ENCODE measurements at places on chromosomes 7 and 10.
A peak's percentile ranks its signal among the peaks of the same experiment; 100 is the strongest.

DNA sequence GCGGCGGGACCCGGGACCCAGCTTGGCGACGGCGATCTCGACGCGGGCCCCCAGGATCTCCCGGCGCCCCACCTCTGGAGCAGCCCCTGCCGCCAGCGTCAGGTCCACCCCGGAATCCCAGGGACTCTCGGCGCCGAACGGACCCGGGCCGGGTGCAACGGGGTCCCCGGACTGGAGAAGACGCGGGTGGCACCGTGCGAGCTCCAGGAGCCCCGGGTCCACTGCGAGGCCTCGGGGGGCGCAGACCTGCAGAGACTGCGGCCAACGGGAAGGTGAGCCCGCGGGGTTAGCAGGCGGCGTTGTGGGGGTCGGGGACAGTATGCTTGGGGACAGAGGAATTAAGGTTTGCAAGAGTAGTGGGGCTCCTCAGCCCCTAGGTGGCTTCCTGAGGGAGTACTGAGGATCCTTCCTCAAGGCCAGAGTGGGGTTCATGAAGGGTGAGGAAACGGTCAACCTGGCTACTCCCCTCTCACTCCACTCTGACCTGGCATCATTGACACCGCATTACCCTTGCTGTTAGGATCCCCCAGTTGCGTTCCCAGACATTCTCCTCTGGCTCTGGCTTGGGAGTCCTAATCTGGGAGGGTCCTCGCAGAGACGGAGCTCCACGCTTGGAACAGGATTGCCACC is 353 bp downstream of the EPHB6 start:
- DNase-seq: no peak

- DNase-seq: no peak
Observed at GRCh38 chr7:77606562-77606961, 69.5 kb downstream of the PTPN12 start.

GRCh38 chr10:99325281-99325680 is 3.9 kb upstream of the CNNM1 start:
- no peak for DNase-seq

GRCh38 chr10:103491729-103492364 is 1.7 kb upstream of the NEURL1 start:
- DNase-seq: no peak

- no peak for DNase-seq
Observed at GRCh38 chr10:117239051-117239450, 1.9 kb upstream of the SLC18A2 start.

DNA sequence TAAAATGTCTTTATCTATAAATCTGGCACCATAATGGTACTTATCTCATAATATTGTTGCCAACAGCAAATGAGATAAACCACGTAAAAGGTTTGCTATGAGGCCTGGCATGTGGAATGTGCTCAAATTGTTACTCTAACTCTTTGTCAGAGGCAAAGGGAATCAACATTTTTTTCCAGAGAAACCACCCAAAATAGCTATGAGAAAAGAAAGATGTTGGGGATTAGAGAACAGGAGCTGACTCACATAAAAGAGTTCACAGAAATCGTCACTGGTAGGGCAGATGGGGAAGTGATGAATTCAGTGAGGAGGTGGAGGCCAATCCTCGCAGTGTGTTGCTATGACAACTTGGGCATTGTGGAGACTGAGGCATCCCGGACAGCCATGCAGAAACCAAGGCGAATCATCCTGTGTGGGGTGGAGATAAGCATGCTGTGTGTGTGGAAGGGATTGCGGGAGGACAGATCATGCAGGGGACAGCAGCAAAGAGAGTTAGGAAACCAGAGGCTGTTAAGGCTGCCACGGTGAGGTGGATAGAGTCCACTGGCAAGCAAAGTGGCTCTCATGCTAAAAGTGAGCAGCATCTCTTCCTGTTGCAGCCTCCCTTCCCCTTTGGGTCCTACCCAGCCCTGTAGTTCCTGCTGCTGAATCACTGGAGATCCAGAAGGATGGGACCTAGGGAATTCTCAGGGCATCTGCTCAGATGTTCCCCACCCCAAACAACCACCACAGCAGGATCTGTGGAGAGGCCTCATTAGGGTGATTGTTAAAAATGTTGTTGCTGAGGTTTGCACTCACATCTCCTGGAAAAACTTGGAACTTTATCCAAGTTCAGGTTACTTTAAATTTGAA is 103.9 kb downstream of the CUBN start:
- DNase-seq: peak; percentile 84

- DNase-seq: no peak
Observed at GRCh38 chr7:155653803-155654202, 9.3 kb downstream of the RBM33 start.

DNA sequence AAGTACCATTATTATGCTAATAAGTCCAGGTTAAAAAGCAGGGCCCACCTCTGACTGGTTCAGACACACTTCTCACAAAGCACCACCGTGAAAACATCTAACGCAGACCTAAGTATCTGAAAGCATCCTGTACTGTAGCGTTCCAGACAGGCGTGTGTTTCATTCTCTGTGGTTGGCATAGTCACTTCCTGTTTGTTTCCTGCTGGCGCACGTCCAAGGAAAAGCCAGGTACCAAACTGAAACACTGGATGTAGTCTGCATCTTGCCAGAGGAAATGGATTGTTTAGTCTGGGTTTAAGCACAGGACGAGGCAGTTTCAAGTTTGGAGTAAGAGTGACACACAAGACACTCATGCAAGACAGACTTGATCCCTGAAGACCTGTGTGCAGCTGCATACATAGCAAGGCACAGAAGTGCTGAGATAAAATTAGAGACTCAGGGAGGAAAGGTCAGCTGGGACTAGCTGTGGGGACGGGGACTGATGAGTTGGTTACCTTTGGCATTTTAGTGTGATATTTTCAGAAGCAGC is 23.3 kb downstream of the BPGM start:
- peak; percentile 82 for DNase-seq

DNA sequence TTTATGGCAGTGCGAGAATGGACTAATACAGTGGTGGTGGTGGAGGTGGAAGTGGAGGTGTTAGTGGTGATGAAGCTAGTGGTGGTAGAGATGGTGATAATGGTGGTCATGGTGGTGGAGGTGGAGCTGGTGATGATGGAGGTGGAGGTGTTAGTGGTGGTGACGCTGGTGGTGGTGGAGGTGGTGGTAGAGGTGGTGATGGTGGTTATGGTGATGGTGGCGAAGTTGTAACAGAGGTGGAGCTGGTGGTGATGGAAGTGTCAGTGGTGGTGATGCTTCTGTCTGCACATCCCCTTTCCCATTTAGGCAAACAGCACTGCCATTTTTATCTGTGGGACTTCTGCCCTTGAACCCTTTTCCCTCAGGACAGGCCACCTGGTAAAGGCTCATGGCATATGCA is 7.4 kb upstream of the PTPRN2 start:
- DNase-seq: no peak

DNA sequence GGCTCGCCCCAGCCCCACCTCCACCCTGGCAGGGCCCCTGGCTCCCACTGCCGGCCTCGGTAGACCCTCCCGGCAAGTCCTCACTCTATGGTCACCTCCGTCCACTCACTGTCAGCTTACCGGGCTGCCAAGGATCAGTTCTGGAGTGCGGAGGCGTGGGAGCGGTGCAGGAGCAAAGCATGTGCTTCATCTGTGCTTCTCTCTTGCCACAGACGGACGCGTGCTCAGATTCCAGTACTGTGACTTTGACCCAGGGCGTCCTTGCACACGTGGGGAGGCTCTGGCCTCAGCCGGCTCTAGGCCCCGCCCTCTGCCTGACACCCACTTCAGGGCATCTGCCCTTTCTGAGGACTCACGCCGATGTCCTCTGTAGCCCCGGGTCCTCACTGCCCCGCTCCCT is 547.5 kb upstream of the FOXK1 start:
- DNase-seq: no peak

DNA sequence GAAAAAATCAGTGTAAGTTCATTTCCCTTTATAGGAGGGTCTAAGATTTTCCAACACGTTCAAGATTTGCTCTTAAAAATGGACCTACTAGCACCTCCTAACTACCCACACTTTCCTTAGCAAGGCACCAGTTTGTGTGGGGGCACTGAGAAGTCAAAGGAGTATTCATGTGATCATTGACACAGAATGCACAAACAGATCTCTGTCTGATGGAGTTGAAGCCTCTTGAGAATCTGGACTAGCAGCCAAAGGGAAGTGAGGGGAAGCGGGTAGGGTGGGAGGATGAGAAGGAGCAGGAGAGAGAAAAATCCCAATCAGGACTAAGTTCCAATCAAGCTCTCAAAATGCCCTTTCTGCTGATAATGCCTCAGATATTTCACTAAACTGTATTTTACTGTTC is 4.1 kb downstream of the MMS19 start:
- no peak for DNase-seq

- DNase-seq: no peak
Observed at GRCh38 chr7:105613611-105614330, 32.5 kb upstream of the EFCAB10 start.

GRCh38 chr10:132481690-132482089 is 55.9 kb upstream of the INPP5A start:
- no peak for DNase-seq

DNA sequence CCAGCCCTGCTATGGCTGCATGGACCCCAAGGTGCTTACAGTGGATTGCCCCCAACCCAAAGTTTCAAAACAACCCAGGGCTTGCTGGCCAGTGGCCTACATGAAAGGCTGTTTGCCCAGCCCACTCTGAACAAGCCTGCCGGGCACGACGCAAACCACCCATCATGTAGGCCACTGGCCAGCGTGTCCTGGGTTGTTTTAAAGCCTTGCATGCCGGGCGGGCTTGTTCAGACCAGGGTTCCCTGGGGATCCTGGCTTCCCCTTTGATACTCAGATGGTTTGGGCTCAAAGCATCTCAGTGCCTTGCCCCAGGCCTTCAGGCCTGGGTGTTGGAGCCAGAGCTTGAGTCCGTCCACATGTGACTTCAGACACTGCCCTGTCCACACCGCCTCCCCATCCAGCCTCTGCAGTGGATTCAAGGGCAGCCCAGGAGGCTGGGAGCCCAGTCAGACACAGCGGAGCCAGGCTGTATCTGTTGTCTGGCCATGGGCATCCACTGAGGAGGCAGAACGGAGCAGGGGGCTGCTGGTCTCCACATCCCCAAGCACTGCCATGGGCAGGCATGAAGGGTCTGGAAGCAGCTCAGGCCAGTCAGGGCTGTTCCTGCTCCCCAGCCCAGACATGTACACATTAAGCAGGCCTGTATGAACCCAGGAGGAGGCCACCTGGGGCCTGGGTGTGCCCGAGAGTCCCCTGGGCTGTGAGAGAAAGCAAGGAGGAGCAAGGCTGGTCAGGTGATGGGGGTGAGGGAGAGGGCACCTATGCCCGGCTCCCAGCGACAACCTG is 4.0 kb upstream of the ADIRF start:
- DNase-seq: peak; percentile 2

DNA sequence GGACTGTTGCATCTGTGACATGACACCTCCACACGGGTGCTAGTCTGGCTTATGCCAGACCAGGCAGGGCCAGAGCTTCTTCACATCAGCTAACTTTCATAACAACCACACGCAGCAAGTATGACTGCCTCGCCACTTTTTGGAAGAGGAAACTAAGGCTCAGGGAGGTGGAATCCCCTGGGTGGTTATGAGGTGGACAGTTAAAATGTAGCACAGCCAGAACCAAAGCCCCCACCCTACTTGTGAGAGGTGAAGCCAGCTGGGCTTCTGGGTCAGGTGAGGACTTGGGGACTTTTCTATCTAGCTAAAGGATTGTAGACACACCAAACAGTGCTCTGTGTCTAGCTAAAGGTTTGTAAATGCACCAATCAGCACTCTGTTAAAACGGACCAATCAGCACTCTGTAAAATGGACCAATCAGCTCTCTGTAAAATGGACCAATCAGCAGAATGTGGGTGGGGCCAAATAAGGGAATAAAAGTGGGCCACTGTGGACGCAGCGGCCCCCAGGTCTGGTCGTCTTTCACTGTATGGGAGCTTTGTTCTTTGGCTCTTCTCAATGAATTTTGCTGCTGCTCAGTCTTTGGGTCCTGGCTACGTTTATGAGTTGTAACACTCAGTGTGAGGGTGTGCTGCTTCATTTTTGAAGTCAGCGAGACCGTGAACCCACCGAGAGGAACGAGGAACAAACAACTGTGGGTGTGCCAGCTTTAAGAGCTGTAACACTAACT is 171.0 kb downstream of the PTPN20 start:
- no peak for DNase-seq

GRCh38 chr7:153190452-153190851 is 430.9 kb downstream of the ACTR3B start:
- no peak for DNase-seq

DNA sequence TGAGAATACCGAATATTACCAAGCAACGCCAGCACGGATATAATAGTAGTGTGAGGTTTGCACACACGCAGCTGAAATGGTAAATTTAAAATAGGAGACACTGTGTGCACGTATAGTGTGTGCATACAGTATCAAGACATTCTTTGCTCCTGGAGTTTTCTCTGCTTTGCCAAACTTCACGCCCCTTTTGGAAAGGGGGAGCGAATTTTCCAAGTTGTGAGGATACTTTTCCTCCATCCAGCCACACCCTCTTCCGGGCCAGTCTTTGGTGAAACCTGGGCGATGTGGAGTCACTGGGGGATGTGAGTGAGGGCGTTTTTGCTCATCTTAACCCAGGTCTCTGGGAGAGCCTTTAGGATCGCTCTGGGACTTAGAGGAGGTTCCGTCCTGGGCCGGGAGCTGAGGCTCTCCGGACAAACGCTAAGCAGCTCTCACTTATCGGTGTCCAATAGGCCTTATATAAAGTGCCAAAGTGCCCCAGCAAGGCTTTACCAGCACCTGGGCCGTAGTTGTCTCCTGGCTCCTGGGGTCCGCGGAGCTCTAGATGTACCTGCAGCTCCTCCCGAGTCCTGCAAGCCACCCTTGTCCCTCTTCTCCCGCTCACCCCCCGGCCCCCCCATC is 160.0 kb upstream of the MKI67 start:
- no peak for DNase-seq

GRCh38 chr10:49331431-49331830 is 32.5 kb downstream of the C10orf71 start:
- DNase-seq: no peak

DNA sequence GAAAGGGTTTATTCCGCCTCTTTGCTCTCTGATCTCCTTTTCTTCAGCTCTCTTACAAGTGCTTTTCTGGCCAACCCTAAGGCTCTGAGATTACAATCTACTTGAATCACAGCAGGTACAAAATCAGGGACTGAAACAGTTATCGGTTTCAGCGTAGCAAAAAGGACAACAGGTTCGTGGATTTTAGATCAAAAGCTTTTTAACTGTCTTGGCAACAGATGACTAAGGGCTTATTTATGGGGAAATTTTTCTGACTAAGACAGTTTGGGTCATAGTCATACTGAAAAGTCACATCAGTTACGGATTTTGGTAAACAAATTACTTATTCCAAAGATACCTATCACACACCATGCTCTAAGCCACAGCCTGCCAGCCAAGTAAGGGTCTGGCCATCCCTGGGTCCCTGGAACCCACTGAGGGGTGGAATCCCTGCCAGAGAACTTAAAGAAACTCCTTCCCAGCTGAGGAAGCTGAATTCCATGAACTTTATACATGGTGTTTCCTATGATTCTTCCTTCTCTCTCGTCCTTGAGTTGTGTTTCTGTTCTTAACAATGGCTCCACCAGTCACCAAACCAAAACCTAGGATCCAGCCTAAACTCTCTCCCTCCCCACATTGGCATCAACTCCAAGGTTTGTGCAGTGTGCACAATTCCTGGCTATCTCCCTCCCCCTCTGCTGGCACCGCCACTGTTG is 169.3 kb downstream of the FAM107B start:
- DNase-seq: peak; percentile 52

GRCh38 chr10:120381931-120382330 is 75.1 kb upstream of the PLPP4 start:
- no peak for DNase-seq

GRCh38 chr10:1531883-1532597 is 205.3 kb downstream of the ADARB2 start:
- no peak for DNase-seq

Measured in stimulated activated CD4-positive, alpha-beta T cell treated with anti-CD3 and anti-CD28 coated beads, Interleukin-4, amount 100 ng/mL, for 24 hours (primary cell).